ENCODE measurements at places on chromosomes 6 and 20.

DNA sequence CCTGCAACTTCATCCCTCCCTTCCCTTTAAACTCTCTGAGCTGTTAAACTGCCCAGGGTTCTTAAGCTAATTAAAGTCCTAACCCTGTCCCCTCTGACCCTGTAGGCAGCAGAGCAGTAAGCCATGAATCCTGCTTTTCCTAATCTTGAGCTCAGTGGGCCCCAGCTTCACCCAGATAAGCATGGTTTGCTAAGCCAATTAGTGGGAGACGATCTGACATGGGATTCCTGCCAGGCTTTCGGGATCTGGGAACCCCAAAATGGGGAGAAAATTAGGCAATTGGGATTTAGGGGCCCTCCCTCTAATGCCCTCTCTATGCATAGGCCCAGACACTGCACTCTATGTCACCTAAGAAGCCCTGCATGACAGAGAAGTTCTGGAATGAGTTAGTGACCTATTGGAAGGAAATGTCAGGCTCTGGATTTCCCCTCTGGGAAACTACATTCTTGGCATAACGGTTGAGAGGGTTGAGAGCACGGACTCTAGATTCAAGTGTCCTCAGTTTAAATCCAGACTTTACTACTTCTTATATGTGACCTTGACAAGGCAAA is 4.6 kb downstream of the XKR7 start:
- DNase-seq: no peak

DNA sequence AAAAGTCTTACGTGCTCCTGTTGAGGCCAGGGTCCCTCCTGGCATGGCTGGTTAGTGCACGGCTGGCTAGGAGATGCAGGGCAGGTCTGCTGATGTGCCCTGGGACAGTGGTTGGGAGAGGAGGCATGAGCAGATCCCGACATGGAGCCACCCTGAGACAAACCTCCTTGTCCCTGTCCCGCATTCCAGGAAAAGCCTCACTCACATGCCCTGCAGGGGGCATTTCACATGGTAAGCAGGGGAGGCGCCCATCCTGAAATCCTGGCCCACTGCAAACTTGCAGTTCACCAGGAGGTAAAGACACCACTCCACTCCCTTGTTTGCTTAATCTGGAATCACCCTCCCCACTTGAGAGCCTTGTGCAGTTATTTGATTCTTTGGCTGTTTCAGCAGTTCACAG is 116.7 kb upstream of the SLC24A3 start:
- no peak for DNase-seq

GRCh38 chr20:57215426-57215825 is 51.0 kb downstream of the BMP7 start:
- DNase-seq: no peak

DNA sequence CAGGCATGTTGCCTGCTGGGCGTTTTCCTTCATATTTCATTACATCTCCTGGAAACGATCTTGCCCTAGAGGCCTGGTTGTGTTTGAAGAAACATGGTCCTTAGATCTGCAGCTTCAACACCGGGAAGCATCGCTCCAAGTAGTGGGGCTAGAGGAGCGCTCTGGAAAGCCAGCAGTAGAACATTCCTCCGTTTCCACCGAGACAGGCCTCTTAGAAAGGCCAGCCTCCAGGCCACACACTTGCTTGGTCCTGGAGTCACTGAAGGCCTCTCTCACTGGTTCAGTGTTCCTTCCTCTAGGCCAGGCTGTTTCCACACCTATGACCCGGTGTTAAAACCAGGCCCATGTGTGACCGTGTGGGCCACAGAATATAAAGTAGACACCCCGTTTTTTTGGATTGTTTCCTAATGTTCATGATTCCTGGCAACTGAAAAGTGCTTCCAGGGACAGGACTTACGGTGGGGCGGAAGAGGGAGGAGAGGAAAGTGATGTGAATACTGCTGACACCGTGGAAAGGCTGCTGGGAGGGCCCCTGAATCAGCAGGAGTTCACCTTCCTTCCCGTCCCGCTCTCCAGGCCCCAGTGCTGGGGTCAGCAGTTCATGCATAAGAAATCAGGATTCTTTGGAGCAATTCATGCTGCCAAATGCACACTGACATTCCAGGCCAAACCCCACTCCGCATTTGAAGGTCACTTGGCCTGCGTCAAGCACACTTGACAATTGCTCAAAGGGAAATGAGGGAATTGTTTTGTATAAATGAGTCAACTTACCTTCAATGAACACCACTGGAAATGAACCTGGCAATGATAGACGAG is 83.8 kb downstream of the IYD start:
- no peak for DNase-seq

DNA sequence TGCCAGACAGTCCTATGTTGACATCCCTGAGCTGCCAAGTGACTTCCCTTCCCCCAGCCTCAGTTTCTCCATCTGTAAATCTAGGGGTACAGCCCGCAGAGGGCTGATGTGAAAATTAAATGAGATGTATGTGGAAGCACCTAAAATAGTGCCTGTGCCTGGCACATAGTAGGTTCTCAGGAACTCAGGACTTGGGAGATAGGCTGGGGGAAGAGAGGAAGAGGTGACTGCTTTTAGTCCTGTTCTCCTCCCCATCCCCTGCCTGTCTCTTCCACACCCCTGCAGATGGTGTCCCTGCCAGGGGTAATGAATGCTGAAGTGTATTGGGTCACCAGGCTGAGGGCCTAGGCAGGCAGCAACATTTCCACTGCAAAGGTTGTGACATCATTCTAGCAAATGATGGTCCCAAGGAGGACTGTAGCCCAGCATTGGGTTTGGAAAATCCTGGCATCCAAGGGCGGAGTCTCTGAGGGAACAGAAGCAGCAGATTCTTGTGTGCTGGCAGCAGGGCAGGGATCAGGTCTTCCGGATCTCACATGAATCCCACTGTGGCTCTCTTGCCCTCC is 1.8 kb downstream of the SNPH start:
- no peak for DNase-seq

DNA sequence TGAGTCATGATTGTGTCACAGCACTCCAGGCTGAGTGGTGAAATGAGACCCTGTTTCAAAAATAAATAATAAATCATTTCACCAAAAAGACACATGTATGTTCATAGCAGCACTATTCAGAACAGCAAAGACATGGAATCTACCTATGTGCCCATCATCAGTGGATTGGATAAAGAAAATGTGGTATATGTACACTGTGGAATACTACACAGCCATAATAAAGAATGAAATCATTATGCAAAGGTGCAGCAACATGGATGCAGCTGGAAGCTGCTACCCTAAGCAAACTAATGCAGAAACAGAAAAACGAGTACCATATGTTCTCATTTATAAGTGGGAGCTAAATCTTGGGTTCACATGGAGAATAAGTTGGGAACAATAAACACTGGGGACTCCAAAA is 33.1 kb downstream of the ZNF451 start:
- DNase-seq: no peak

GRCh38 chr6:48611332-48611731 is 500.3 kb upstream of the PTCHD4 start:
- no peak for DNase-seq

DNA sequence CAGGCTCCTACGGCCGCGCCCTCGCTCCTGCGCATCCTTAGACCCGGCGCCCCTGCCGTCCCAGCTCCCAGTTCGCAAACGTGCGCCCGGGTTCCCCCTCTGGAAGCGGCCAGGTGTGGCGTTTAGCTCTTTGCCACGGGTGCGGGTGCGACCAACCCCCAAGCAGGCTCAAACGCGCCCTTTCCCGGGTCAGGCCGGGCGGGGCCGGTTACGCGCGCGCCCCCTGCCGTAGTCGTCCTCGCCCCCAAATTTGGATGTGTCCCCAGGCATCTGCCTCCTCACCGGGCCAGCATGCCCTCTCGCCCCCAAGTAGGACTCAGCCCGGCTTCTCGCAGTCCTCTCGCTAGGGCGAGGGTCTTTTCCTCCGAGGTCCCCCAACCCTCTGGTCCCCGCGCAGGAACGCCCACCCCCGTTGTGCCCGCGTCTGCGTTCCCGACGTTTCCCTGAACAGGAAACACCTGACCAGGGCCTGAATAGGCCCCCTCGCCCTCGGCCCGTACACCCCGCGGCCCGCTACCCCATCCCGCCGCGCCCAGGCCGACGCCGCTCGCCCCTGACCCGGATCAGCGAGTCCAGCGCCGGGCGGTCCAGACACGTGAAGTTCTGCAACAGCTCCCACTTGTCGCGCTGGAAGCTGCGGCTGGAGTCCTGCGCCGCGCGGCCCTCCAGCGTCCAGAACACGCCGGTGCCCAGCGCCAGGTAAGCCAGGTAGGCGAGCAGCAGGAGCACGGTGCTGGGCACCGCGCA is 520 bp downstream of the KCNK17 start:
- no peak for DNase-seq

DNA sequence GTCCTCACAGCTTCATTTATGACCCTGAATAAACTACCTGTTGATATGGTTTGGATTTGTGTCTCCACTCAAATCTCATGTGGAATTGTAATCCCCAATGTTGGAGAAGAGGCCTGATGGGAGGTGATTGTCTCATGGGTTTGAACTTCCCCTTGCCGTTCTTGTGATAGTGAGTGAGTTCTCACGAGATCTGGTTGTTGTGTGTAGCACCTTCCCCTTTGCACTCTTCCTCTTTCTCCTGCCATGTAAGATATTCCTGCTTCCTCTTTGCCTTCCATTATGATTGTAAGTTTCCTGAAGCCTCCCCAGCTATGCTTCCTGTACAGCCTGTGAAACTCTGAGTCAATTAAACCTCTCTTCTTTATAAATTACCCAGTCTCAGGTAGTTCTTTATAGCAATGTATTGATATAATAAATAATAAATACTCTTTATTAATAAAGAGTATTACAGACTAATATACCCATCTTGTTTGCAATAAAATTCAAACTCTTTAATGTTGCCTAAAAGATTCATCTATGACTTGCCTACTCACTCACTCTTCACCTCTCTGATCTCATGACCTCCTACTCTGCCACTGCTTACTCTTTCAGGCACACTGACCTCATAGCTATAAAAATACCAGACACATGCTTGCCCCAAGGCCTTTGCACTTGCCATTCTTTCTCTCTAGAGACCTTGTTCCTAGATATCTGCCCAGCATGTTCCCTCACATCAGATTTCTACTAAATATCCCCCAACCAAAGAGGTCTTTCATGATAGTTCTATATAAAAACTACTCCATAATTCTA is 256.4 kb upstream of the MARCKS start:
- no peak for DNase-seq

DNA sequence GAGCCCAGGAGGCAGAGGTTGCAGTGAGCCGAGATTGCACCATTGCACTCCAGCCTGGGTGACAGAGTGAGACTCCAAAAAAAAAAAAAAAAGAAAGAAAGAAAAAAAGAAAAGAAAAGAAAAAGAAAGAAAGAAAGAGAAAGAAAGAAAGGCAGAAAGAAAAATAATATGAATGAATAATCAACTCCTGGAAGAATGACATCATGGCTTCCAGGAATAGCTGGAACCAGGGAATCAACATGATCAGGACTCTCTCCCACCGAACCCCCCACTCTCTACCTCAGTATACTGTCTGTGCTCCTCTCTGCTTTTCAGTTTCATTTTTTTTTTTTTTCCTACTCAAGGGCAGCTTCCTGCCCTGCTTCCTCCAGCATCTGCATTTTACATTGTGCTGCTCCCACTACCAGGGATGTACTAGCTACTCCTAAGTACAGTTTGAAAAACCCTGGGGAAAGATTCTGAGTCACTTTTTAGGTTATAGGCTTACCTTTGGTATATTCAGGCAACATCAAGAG is 19.7 kb upstream of the MTCL3 start:
- DNase-seq: no peak

DNA sequence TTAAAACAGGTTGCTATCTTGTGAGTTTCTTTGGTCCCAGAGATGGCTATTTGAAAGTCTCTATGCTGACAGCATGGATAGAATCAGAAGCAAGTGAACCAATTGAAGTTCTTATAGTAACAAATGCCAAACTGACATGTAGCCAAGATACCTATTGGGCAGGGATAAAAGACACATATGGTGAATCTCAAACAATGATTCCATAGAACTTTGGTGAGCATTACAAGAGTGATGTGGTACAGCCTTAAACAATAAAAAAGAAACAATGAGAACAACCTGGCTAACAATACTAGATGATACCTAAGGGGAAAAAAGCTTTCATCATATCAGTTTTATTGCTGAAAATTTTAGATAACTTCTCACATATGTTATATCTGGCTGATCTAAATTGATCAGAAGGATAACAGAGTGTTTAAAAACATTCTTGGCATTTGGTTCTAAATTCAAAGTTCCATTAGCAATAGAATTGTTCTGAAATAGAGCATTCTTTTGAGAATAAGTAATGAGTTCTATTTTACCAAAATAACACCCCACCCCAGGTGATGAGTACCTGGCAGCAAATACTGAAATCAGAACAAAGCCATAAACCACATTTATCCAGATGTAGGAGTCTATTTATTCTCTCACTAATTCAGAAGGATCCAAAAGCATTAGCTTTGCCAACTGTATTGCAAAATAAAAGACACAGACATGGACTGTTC is 5.8 kb upstream of the HMGCLL1 start:
- DNase-seq: no peak

DNA sequence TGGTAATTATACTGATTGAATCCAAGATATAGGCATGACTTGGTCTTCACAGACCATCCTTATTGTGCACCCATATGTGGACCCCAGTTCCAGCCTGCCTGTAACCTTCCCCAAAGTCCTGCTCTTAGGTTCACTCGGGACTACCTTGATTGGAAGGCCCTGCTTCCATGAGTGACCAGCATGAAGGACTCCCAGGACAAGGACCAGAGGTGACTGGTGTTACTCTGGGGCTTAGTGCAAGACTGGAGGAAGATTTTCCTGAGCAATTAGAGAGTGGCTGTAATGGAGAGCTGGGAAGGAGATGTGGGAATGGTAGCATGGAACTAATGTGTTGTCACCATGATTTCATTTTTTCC is 15.1 kb downstream of the BRD2 start:
- no peak for DNase-seq

DNA sequence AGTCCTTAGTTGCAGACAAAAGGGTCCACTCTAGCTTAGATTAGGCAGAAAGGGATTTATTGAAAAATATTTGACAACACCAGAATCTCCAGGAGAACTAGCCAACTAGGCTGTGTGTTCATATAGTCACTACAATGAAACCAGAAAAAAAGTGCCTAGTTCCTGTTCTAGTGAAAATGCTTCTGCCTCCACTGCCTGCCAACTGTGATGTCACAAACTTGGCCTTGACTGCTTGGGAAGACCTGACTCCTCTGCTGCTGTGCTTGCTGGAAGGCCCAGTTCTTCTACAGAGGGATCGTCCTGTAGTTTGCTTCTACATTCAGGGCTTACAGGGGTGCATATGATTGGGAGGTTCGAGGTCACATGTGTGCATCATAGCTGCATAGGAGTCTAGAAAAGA is 40.3 kb upstream of the XRN2 start:
- DNase-seq: no peak

DNA sequence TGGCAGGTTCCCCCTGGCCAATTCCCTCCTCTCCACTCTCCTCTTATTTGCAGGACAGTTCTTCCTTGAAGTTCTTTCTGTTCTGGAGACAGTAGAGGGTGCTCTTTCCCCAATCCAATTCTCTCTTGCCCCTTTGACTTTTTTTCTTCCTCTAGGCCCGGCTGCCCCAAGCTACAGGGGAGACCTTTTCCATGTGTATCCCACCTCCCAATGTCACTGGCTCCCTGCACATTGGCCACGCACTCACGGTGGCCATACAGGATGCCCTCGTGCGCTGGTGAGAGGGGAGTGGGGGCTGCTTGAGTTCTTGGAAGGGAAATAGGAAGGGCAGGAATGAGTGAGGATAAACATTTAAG is 1.5 kb downstream of the VARS2 start:
- DNase-seq: no peak
